Fibroblast of gingiva (primary cell): ENCODE measurements at places on chromosomes 6 and 20.

DNA sequence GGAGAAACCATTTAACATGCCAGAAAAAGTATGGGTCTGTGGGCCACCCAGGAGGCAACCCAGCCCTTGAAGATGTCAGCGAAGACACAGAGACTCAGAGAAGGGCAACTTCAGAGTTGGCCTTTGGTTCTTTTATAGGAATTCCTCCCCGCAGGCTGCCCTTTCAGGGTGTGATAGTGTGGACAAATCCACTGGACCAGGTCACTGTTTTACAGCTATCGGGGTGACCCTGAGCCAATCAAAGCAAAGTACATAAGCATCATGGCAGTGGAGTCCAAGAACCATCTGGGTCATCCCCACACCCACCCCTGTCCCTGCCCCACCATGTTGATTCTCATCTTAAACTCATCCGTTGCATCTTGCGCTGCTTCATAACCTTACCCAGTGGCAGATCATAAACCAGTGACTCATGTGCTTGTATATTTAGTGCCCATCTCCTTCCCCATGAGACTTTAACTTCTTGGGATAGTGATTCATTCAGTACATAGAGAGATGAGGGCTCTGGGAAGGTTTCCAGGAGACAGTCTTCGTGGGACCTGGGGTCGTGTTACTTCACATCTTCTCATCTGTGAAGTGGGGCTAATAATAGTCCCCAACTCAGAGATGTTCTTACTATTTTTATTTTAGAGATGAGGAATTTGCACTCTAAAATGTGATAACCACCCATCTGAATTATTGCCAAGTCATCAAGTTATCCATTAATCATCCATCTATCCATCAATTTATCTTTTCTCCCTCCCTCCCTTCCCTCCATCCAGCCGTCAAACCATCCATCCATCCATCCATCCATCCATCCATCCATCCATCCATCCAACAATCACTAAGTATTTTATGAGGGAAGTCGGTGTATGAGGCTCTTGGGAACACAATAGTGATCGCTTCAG is 51.0 kb downstream of the EDN3 start:
- no peak for DNase-seq

DNA sequence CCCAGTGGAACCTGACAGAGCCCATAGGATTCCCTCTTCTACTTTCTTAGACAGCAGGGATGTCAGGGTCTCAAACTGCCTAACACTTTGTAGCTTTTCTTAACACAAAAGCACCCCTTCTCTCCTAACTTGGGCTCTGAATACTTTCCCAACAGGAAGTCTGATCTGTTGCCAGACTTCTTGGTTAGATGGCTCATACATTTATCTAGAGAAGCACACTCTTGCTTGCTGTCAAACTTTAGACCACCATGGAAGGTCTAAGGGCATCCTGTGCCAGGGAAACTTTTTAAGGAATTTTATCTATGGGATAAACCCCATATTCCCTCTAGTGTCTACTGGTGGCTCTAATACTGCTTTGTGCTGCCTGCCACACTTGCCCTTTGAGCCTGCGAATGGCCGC is 3.3 kb upstream of the C6orf136 start:
- no peak for DNase-seq

GRCh38 chr6:5128351-5128750 is 43.2 kb downstream of the PPP1R3G start:
- DNase-seq, result no peak

DNA sequence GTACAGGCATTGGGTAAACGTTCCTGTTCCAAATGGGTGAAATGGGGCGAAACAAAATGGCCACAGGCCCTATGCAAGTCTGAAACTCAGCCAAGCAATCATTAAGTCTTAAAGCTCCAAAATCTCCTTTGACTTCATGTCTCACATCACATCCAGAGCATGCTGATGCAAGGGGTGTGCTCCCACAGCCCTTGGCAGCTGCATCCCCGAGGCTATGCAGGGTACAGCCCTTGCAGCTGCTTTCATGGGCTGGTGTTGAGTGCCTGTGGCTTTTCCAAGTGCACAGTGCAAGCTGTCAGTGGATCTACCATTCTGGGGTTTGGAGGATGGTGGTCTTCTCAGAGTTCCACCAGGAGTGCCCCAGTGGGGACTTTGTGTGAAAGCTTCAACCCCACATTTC is 270.0 kb upstream of the CDYL start:
- DNase-seq, result no peak

DNA sequence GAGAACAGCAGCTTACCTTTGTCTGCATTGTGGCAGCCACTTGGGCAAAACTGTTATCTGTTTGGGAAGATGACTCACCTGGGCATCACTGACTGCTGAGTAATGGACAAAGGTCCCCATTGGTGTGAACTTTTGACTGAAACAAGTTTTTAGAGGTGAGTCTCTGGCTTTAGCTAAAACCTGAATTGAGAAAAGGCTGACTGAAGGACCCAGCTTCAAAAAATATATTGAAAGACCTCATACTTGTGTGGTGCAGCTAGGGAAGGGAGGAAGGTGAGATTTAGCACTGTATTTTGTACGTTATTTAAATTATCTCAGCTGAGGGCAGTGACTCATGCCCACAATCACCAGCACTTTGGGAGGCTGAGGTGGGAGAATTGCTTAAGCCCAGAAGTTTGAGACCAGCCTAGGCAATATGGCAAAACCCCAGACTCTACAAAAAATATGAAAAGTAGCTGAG is 4.5 kb upstream of the CITED2 start:
- no peak for DNase-seq

DNA sequence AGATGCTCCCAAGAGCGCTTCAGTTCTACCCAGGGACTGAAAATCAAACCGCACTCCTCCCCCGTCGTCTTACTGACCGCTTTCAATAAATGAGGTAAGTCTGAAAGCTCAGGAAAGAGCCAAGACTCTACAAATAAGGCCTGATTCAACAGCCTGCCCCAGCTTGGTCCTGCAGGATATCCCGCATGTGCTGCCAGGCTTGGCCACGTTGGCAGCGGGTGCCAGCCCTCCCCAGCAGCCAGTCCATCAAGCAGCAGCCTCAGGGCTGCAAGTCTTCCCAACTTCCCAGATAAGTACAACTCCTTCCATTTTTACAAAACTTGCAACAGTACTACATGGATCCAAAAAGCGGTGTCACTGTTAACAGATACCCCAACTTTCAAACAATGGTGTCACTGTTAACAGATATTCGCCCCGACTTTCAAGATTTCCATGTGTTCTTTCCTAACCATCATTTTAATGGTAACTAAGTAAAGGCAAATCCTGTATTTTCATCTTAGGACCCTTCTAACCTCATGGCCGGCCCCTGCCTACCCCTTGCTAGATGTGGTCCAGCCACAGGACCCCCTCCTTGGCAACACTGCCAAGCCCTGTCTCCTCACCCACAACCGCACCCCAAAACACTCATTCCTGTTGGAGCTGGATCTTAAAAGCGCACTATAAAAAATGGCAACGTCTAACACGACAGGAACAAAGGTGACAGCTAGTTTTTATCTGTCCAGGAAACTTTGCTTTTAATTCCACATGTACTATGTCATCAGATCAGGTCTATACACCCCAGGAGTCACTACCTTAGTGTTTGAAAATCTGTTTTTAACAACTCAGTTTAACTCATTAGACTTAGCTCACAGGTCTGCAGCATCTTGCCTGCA is 28.0 kb downstream of the DIDO1 start:
- no peak for DNase-seq

DNA sequence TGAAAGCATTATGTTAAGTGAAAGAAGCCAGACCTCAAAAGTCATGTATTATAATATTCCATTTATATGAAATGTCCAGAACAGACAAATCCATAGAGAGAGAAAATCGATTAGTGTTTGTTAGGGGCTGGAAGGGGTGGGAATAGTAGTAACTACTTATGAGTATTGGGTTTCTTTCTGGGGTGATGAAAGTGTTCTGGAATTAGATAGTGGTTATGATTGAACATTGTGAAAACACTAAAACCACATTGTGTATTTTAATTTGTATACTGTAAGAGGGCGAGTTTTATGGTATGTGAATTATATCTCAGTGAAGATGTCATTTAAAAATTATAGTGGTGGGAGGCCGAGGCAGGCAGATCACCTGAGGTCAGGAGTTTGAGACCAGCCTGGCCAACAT is 52.0 kb upstream of the KIF13A start:
- DNase-seq, result no peak

DNA sequence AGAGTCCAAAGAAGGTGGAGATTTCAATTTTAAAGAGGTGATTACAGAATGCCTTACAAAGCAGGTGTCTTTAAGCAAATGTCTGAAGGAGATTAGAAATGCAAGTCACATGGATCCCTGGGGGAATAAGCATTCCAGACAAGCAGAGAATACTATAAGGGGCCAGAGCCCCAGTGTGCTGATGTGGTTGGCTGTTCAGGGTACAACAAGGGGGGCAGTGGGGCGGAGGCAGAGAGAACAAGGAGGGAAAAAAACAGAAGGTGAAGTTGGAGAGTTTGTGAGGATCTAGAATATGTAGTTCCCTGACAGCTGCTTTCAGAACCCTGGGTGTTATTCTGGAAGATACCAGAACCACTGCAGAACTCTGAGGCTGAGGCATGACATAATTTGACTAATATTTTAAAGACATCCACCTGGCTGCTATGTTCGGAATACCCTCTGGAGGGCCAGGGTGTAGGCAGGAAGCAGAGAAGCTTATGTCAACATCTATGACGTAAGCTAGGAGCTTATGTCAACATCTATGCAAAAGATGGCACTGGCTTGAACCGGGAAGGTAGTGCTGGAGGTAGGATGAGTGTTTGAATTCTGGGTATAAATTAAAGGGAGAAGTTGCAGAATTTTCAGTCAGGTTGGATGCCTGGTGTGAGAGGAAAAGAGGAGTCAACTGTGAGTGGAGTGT is 276.3 kb upstream of the AGPAT4 start:
- no peak for DNase-seq

GRCh38 chr6:145547594-145548335 is 187.6 kb downstream of the EPM2A start:
- DNase-seq, result no peak

- no peak for DNase-seq
Observed at GRCh38 chr6:2794171-2794730, 29.1 kb downstream of the WRNIP1 start.
